Stimulated activated CD8-positive, alpha-beta memory T cell treated with anti-CD3 and anti-CD28 coated beads, Interleukin-4, amount 100 ng/mL, for 4 hours (primary cell): ENCODE measurements at places on chromosomes 11 and 22.

DNA sequence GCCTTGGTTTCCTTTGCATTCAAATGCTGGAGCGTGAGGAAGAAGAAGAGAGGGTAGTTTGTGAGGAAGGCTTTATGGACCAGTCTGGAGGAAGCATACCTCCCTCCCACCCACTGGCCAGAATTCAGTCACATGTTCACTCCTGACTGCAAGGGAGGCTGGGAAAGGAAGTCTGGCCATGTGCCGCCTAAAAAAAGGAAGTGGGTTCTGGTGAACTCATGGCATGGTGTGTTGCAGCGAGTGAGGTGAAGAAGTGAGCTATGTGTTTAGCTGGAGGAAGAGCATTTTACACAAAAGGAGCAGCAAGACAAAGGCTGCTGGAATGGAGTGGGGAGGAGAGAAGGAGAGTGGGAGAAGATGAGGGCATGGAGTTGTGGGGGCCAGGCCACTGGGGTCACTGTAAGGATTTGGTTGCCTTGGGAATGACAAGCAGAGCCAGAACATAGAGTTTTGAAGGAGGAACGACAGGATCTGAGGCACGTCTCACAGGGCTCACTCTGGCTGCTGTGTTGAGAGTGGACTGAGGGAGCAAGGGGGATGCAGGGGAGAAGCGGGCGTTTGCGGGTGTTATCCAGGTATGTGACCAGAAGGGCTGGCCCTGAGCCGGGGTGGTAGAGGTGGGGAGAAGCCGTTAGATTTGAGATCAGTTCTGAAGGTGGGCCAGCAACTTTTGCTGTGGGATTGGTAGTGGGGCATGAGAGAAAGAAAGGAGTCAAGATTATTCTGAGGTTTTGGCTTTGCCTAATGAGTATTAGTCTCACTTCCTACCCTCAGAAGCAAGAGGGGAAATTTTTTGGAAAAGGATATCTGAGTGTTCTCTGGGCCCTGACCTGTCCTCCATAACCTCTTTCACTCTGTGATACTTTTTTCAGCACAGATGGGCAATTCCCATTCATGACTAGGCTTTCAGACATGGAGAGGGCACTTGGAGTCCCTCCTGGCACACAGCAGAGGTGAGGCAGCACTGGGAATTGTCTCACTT is 26.4 kb downstream of the BMAL1 start:
- no peak for DNase-seq

DNA sequence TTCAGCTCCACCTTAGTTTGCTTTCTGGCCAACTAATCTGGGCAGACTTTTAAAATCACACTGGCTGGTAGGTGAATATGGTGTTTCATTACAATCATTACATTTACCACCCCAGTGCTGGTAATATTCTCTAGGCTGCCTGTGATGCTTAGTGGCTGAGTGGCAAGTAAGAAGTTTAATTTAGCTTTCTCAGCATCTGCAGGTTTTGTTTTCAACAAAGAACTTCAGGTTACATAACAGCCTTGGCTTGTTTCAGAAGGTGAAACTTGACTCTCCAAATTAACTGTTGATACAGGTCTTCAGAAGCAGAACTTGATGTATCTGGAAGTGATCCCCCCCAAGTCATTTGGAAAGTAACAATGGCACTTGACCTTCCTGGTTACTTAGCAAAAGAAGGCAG is 423.3 kb upstream of the CCDC90B start:
- DNase-seq = no peak

GRCh38 chr11:127226949-127227348 is 226.4 kb upstream of the KIRREL3 start:
- DNase-seq = no peak

- no peak for DNase-seq
These were observed 62.6 kb downstream of the CWC15 start for GRCh38 chr11:94910779-94911178.

DNA sequence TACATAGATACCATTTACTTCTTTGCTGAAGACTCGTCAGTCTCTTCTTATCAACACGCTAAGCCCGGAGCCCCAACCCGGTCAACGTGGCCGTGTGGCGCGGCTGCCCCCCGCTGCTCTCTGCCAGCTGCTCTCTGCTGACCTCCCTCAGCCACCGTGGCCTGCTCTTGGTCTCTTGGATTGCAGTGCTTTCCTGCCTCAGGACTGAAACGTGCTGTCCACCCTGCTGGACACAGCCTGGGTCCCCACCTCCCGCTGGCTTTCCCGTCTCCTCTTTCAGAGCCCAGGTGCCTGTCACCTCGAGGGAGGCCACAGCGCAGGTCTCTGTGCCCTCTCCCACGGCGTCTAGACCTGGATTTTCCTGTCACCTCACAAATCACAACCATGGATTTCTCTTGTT is 388.1 kb upstream of the B3GAT1 start:
- DNase-seq = no peak

DNA sequence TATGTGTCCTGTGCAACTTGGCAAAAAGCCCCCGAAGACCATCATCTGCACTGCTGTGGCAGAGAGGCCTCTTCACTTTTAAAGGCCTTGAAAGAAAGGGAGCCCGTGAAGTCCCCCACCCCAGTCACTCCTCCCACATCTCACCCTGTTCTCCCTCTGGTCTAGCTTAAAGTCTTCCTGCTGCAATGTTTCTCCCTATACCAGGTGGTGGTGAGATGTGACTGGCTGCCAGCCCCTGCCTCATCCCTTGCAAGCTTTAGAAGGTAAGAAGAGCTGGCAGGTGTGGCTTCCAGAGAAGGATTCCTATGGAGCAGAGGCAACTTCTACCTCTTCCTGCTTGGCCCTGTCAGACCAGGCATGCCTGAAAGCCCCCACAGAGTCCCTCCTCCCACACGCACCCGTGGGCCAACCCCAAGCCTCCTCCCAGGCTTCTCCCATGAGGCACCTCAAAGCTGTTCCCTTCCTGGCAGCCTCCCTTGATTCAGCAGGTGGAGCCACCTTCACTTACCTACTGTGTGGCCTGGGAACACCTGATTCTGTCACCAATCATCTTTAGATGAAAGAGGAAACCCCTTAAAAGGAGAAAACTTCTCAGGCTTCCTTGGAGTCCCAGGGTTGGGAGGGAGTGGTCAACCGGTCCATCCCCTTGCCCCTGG is 4.0 kb upstream of the TRIM29 start:
- no peak for DNase-seq

DNA sequence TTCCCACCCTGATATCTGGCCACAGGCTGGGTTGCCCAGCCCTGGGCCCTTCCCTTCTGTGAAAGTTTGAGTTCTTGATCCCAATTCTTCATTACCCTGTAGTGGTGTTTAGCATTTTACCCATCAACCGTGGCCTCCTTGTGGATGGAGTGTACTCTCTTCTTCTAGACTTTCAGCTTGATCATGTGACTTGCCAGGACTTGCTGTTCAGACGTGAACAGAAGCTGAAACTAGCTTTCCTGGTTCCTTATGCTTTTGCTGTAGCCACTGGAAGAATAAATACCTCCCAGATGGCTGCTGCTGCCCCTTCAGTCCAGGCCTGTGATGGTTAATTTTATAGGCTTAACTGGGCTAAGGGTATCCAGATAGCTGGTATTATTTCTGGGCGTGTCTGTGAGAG is 32.7 kb upstream of the DAGLA start:
- no peak for DNase-seq

DNA sequence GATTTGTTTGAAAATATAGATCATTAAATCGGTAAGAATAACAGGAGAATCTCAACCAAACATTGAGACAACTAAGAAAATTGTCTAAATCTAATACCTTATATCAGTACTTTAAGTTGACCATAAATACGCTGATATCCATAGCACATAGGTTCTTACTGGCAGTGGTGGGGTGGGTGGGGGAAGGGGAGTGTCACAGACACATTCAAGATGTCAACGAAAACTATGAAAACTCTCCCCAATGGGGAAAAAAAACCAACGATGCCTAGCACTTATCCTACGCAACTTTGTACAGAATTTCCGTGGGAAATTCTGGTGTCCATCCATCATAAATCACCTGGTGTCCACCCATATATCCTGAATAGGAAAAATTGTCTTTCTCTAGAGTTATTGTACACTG is 6.2 kb downstream of the GRAP2 start:
- DNase-seq = no peak

DNA sequence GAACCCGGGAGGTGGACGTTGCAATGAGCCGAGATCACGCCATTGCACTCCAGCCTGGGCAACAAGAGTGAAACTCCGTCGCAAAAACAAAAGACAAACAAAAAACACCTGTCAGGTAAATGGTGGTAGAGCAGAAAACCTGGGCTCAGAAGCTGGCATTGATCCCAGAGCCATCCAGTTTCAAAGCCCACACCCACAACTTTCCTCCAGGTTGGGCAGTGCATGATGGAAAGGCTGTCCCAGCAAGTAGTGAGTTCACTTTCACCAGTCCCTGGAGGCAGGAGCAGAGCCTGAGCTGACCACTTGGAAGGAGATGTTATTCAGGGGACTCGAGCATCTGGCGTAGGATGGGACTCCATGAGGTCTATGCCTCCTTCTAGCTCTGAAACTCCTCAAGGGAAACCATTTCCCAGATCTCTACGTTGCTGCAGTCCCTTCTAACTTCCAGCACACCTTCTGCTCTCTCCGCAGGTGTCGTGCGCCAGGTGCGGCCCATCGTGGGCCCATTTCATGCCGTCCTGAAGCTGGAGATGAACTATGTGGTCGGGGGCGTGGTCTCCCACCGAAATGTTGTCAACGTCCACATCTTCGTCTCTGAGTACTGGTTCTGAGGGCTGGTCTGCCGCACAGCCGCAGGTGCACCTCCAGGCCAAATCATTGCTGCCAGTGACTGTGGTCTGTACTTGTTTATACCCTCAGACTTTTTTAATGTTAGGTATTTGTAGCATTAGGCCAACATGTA is 71.6 kb upstream of the ATXN10 start:
- no peak for DNase-seq

DNA sequence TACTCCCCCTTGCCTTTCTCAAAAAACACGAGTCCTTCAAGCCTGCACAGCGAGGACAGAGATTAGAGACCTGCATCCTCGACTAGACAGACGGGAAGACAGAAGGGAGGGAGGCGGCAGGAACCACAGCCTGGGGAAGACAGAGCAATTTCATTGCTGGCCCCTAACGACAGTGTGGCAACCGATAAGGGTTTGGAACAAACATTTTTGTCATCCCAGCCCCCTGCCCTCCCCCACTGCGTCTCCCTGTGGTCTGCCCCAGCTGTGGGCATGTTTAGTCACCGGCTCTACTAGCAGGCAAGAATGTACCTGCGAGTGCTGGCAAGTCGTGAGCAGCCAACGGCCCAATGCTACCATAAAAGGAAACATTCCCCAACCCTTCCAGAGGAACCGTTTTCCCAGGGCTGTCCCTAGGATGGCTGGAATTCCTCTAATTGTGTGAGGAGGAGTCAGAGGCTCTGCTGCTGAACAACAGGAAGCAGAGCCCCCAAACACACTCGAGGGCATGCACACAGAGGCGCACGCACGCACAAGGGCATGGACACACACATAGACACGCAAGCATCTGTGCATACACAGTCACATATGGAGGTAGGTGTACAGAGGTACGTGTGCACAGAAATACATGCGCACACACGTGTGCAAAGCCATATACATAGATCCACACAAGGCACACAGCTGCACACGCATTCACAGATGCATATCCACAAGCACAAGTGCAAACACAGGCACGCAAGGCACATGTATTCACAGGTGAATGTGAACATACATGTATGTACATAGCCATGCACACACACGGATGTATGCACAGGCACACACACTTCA is 58.3 kb downstream of the MYH9 start:
- DNase-seq = peak; percentile 74

GRCh38 chr11:134592391-134592990 is 180.4 kb upstream of the B3GAT1 start:
- no peak for DNase-seq

DNA sequence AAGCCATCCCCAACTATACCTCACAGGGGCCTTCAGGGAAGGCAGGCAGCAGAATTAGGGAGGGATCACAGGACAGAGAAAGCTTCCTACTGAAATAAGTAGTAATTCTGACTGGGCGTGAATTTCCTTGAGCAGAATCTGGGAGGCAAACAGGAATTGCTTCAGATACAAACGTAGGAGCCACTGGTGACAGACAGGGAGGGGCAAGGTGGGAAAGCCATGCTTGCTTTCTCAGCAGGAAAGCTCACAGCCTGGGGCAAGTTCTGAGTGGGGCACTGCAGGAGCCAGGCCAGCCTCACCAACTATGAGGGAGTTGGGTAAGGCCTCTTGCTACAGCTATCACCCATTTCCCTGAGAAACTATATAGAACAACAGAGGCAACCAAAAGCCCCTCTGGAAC is 43.6 kb downstream of the ARHGAP32 start:
- no peak for DNase-seq

GRCh38 chr22:19037282-19038163 is 84.7 kb downstream of the DGCR2 start:
- DNase-seq = no peak

DNA sequence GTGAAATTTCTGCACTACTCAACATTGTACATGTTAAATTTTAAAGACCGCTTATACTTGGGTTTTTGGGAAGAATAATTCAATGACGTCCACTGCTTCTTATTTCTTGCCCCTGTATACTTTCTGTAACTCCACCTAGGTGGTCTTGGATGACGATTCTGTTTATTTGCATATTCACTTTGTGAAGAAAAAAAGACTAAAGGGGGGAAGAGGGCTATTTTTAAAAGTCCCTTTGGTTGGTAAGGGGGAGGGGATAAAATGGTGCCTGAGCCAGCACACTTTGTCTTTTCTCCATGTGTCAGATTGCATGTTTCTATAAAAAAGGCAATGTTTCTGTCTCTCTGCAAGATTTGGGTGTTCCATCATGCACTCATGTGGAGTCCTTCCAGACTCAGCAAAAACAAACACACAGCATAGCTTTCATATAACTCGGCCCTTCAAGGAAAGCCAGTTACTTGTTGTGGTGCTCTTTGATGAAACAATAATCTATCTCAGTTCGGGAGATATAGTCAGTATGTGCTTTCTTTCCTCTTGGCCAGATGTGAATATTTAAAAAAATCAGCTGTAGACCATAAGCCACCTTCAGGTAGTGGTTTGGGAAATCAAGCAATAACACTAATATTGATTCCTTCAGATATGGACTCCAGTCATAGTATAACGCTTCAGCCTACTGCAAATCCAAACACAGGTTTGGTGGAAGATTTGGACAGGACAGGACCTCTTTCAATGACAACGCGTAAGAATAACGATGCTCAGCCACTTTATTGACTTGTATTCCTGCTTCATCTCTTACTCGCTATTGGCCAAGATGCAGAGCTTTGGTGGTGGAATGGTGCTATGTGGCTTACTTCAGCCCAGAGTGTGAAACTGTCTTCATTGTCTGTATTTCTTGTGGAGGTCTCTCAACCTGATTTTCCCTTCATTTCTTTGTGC is 68.8 kb downstream of the CD44 start:
- DNase-seq = no peak

DNA sequence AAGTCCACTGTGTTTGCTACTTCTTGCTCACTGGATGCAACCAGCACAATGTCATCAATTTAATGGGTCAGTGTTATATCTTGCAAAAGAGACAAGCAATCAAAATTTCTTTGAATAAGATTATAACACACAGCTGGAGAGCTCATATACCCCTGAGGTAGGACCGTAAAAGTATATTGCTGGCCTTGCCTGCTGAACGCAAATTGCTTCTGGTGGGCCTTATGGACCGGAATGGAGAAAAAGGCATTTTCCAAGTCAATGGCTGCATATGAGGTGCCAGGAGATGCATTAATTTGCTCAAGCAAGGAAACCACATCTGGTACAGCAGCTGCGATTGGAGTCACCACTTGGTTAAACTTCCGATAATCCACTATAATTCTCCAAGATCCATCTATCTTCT is 119.1 kb downstream of the ZNF280B start:
- DNase-seq = no peak
